NAMALWA (cell line): ENCODE measurements at places on chromosomes 16 and 17.

DNA sequence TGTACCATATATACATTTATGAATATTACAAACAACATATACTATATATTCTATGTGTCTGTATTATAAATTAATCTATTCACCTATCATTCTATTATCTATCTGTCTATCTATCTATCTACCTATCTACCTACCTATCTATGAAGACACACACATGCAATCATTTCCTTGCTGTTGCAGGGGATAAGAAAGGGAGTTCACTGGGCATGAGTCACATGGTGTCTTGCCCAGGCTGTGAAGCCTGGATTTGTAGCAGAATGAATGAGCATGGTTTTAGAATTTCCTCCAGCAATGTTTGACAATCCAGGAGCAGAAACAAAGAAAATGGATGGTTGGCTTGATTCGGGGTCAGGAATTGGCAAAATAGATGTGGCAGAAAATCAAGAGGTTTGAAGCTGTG lies 23.2 kb upstream of the FAM20A start:
- no peak for DNase-seq

DNA sequence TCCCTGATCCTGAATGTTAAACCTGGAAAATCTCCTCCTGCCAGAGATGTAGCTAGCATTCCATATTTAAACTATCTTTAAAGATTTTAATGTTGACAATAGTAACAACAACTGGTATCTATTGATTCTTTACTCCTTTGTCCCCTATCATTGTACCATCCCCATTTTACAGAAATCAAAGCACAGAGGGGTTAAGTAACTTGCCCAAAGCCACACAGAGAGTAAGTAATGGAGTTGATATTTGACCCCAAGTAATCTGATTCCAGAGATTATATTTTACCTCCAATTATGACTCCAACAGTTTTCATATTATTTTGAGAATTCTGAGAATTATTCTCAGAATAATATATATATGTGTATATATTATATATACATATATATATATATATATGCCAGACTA lies 37.7 kb upstream of the RGS9 start:
- no peak for DNase-seq

- DNase-seq: peak; percentile 34
Measured at GRCh38 chr16:12545792-12546342, 257.8 kb downstream of the CPPED1 start.

- DNase-seq: no peak
Measured at GRCh38 chr17:65533056-65533745, 28.2 kb downstream of the AXIN2 start.

- DNase-seq: no peak
Measured at GRCh38 chr17:35795871-35796265, 427 bp upstream of the MMP28 start.

DNA sequence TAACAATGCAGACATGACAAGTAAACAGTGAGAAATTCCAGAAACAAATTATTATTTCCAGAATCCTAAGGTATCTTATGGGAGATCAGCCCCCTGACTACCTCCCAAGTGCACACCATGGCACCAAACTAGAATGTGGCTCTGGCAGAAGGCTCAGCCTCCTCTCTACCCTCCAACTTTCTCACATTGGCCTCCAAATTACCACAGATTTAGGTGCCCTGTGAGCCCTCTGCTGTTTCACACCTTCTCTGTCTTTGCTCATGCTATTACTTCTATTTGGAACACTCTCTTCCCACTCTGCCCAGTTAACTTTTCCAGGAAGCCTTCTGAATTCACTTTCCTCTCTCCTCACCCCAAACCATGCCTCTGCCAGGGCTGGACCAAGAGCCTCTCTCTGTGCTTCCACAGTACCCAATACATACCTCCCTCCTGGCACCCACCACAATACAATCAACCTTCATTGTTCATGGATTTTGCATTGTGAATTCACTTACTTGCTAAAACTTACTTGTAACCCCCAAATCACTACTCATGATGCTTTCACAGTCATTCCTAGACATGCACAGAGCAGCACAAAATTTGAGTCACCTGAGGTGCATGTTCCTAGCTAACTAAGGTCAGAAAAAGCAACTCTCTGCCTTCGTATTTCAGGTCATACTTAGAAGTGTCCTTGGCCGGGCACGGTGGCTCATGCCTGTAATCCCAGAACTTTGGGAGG lies 31.4 kb downstream of the SMG6 start:
- DNase-seq: no peak

DNA sequence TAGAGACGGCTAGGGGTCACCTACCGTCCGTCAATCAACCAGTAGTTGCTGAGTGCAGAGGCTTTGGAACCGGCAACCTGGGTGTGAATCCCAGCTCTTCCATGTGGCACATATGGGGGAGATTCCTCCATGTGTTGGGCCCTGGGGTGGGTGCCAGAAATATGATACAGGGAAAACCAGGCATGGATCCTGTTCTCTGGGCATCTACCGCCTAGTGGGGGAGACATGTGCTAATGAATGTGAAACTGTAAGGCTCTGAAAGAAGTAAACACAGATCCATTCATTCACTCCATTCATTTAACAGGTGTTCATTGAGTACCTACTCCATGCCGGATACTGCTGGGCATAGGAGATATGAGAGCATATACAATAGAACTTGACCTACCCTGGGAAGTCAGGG lies 39.5 kb upstream of the SDK2 start:
- DNase-seq: no peak

GRCh38 chr17:10096596-10096995 lies 101.8 kb downstream of the GAS7 start:
- DNase-seq: no peak

GRCh38 chr16:89917773-89918452 lies 749 bp upstream of the MC1R start:
- peak; percentile 96 for DNase-seq

DNA sequence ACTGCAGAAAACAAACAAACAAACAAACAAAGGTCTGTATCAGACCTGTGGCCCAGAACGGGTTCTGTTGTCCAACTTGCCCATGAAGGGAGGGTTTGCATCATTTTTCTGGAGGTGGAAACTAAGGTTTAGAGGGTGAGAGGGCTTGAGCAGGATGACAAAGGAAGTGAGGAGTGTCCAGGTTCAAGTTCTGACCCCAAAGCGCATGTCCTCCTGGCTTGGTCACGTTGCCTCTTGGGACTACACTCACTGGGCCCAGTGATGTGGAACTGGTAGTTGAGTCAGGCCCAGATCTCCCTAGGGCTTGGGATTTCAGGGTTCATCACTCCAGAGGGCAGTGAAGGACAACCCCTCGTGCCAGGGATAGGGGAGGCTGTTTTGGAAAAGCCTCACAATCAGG lies 1.8 kb downstream of the SREBF1 start:
- DNase-seq: no peak

- DNase-seq: no peak
Measured at GRCh38 chr16:75203096-75203495, 3.9 kb downstream of the CTRB2 start.

- DNase-seq: no peak
Measured at GRCh38 chr17:17816240-17816814, 20.5 kb downstream of the SREBF1 start.

DNA sequence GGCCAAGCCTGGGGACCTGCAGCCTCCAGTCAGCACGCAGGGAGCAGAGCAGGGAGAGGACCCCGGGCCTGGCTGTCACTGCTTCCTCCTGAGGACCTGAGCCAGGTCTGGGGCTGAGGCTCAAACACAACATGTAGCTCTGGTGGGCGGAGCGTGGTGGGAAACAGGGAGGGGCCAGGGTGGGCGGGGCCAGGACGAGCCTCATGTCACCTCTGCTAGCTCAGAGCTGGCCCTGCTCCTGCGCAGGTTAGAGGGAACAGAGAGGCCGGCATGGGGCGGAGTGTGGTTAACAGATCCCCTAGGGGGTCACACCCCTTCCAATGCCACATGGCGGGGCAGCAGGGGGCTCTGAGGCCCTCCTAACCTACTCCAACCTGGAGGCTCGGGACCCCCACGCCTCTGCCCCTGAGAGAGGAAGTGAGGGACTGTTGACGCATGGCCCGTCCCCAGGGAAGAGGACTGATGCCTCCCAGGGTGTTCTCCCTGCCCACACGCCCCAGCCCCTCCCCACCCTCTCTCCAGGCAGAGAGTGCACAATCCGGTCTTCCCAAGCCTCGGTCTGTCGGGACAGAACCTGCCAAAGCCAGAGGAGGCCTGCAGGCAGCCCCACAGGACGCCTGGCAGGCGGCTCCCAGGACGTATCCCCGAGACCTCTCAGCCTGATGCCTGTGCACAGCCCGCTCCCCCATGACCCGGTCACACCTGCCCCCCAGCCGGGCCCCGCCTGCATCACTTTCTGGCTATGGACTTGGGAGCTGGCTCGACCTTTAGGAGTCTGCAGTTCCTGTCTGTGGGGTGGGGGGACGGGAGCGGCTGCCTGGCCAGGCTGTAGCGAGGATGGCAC lies 15.2 kb downstream of the PIEZO1 start:
- peak; percentile 90 for DNase-seq

GRCh38 chr16:79587296-79587695 lies 13.2 kb downstream of the MAF start:
- no peak for DNase-seq

DNA sequence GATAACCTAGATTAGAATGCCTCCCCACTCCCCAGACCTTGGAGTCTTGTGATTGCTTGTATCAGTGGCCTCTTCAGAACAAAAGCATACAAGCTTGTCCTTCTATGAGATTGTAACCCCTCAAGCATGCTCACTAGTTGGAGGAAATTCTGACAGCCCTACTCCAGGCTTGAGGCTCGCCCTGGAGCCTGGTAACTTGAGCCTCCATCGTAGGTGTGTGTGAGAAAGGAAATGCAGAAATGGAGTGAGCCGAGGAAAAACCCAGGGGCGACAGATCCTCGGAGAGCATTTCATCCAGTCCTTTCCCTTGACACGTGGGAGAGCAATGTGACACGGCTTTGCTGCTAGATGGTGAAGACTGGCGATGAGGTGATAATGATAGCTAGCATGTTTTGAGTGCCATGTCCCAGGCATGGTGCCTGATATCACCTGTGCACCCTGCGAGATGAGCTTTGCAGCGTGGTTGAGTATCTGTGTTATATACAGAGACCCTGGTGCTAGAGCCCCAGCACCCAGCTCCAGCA lies 31.2 kb downstream of the GNAO1 start:
- no peak for DNase-seq

- DNase-seq: no peak
Measured at GRCh38 chr16:70665113-70665694, 18.8 kb downstream of the IL34 start.

DNA sequence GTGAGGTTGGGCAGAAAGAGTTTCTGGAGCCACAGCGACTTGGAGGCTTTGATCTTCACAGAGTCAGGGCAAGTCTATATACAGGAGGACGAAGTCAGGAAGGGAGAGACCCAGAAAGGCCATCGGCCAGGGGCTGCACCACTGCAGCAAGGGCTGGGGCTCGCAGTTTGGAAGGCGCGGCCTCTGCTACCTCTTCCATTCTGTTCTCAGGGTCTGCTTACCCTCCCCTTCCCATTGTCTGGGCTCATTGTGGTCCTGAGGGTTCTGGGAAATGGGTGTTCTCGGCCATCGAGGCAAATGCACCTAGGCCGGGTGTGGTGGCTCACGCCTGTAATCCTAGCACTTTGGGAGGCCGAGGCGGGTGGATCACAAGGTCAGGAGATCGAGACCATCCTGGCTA lies 16.0 kb downstream of the ST6GALNAC1 start:
- DNase-seq: no peak
